ENCODE measurements at places on chromosomes 7 and 10. TPM values are rescaled to one million over a fixed set of nuclear protein-coding genes. Genes with fewer than 3 reads are reported as not detected.

Gene AKR1E2
- 25.1 TPM for total RNA-seq

GRCh38 chr10:1217237-1217587 lies 161.0 kb downstream of the WDR37 start:
- DNase-seq = no peak

- no peak for DNase-seq
Observed at GRCh38 chr10:15625261-15625660, 94.5 kb downstream of the ITGA8 start.

- no peak for DNase-seq
Observed at GRCh38 chr10:59844436-59844835, 61.9 kb downstream of the CCDC6 start.

DNA sequence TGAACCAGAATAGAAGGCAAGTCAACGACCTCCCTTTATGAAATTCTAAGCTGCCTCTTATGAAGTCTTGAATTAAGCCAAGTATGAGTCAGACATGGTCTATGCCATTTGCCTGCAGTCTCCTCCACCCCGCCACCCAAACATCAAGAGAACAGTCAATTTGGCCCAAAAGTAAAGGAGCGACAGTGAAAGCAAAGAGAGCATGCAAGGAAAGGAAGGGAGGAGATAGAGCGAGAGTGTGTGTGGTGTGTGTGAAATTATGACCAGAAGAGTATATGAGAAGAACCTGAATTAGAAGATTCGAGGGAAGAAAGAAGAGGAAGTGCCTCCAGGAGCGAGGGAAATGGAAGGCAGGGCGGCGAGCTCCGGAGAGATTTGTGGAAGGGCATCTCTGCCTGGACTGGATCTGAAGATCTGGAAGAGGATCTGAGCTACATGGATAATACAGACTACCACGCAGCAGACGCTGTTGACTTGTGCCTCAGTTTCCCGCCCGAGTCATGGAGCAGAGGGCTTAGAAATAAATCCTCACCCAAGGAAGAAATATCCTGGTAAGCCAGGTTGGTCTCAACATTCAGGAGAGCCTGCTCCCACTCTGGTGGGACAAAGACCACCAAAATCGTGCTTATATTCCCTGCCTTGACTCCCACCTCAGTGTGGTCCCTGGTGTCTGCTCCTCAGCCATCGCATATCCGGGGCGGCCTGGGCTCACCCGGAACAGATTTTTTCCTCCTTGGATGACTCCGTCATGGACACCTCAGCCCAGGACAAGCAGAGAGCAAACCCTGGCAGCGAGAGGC lies 459 bp downstream of the ZDHHC6 start:
- DNase-seq = no peak

GRCh38 chr7:137572056-137572784 lies 228.7 kb upstream of the PTN start:
- no peak for DNase-seq

DNA sequence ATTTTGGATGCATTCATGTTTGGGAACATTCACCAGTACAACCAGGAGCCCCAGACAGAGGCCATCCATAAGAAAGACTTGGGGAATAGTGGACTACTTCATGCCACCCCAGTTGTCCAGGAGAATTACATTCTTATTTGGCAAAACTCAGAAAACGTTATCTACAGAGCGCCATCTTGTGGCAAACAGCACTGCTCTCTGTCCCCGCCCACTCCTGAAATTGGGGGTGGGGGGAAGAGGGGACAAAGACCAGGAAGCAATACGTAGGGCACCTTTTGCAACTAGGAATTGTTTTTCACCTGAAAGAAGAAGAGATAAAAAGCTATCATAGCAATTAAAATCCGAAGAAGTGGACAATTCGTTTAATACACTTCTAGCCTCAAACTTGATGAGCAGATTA lies 134.6 kb upstream of the MGMT start:
- no peak for DNase-seq

Measured in naive thymus-derived CD4-positive, alpha-beta T cell (primary cell).